Aortic smooth muscle cell (primary cell): ENCODE measurements at places on chromosomes 5 and 9. TPM values are rescaled to one million over a fixed set of nuclear protein-coding genes. Genes with fewer than 3 reads are reported as not detected.

The CAMSAP1 gene
- total RNA-seq = 15.0 and 17.3 TPM in 2 replicates

The FAM221B gene
- total RNA-seq = not detected in 2 replicates

The VPS13A gene
- total RNA-seq = 22.8 and 22.9 TPM in 2 replicates

The SLC36A2 gene
- not detected in 2 replicates for total RNA-seq

The IL3 gene
- not detected in 2 replicates for total RNA-seq

The ELAVL2 gene
- total RNA-seq = 0.12 and 0.13 TPM in 2 replicates

The MLANA gene
- not detected in 2 replicates for total RNA-seq

The TPPP gene
- total RNA-seq = 0.93 and 1.1 TPM in 2 replicates

The CARTPT gene
- not detected in 2 replicates for total RNA-seq

The SV2C gene
- total RNA-seq = under 0.01 TPM in 1 of 2 replicates, not detected in the other
